ENCODE measurements at places on chromosomes 6 and 20.

DNA sequence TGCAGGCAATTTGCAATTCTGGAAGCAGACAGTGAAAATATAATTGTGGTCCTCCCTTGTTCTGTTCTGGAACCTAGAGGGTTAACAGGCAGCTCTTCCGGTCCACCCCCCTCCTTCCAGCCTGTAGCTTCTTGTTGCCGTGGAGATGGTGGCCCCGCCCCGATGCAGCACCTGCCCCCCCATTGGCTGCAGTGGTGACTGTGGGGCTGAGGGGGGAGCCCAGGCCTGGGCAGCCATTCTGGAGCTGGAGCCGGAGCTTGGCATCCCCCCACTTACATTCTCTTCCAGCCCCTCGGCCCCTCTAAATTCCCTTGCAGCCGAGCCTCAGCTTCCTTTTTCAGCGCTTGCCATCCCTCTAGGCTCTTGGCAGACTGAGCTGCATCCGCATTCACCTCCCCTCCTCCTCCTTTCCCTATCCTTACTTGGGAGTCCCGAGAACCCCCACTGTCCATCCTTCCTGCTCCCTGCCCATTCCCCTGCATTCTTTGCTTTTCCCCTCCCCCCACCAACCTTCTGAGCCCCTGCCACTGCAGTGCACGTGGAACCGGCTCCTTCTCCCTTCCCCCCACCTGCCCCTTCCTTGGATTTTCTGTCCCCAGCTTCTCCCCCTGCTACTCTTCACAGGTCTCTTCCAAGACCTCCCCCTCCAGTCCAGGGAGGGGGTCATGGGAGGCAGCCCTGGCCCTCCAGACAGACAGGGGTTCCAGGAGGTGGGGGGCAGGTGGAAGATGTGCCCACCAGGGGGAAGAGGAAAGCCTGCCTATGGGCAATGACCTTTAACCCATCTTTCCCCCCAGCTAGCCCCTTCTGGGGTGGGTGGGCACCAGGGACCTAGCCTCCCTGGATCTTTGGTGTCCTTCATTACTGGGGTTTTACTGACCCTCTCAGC lies 11.4 kb downstream of the SYNGAP1 start:
- peak; percentile 55 for DNase-seq

- no peak for DNase-seq
Measured at GRCh38 chr6:20252311-20252710, 40.0 kb upstream of the MBOAT1 start.

- no peak for DNase-seq
Measured at GRCh38 chr20:3461911-3462677, 8.7 kb upstream of the ATRN start.

- no peak for DNase-seq
Measured at GRCh38 chr6:158013904-158014504, 32.3 kb downstream of the SYNJ2 start.

GRCh38 chr6:16179970-16180431 lies 51.1 kb downstream of the MYLIP start:
- no peak for DNase-seq
